ENCODE measurements at places on chromosomes 5 and 9. TPM values are rescaled to one million over a fixed set of nuclear protein-coding genes. Genes with fewer than 3 reads are reported as not detected.

Gene STK32A
- total RNA-seq = 7.8 TPM

Gene TGFBI
- 2.8 TPM for total RNA-seq

Gene ABCA2
- 45.4 TPM for total RNA-seq

Gene IL9
- total RNA-seq = not detected

Gene GLRA1
- not detected for total RNA-seq

Gene SPATA6L
- total RNA-seq = 13.8 TPM

Gene ST8SIA4
- 44.1 TPM for total RNA-seq

Gene PCA3
- total RNA-seq = 1.6 TPM

Gene SURF2
- total RNA-seq = 14.1 TPM

Gene PCDHGA2
- 11.9 TPM for total RNA-seq

Gene MUSK
- total RNA-seq = 0.31 TPM

Gene MBLAC2
- 13.8 TPM for total RNA-seq

Gene PCDHB9
- 11.9 TPM for total RNA-seq

Gene USP20
- total RNA-seq = 18.5 TPM

Gene WNT8A
- total RNA-seq = not detected

Gene TMEM252
- total RNA-seq = not detected

Gene CD14
- total RNA-seq = 3.8 TPM

Gene ASPN
- 1.3 TPM for total RNA-seq

Gene SLC34A3
- not detected for total RNA-seq

Gene FOXB2
- total RNA-seq = not detected

Gene LHX6
- 32.2 TPM for total RNA-seq

Gene PRR16
- total RNA-seq = 9.1 TPM

Gene EPB41L4A
- total RNA-seq = 32.2 TPM
